ENCODE measurements at places on chromosomes 11 and 22. TPM values are rescaled to one million over a fixed set of nuclear protein-coding genes. Genes with fewer than 3 reads are reported as not detected.

DNA sequence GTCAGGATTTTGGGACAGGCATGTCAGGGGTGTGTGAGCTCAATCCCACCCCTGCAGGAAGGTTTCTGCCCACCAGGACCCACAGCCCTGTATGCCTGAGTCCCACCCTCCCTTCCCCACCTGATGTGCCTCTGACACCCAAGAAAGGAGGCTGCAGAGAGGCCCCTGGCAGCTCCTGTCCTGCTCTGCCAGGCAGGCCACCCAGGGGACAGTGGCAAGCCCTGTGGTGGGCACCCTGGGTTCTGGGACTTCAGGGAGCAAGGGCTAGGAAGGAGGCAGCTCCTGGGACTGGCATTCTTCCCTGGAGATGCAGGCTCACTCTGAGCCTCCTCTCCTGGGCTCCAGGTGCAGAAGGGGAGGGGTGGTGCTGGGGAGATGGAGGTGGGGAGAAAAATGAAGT lies 234.5 kb upstream of the B3GAT1 start:
- DNase-seq = no peak

DNA sequence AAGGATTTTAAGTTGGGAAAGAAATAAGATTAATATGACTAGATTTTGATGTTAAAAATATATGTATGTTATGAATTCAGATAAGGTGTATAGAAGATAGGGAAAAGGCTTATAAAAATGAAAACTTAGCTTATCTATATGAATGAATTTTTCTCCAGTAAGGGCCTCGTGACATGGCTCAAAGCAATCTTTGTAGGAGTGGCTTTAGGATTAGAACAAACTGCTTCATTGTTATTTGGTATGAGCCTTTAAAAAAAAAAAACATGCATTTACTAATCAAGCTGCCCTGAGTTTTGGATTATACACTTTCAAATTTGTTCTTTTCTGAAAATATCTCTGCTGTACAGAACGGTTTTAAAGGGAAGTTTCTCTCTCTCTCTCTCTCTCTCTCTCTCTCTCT lies 905.9 kb downstream of the OPCML start:
- DNase-seq = no peak

DNA sequence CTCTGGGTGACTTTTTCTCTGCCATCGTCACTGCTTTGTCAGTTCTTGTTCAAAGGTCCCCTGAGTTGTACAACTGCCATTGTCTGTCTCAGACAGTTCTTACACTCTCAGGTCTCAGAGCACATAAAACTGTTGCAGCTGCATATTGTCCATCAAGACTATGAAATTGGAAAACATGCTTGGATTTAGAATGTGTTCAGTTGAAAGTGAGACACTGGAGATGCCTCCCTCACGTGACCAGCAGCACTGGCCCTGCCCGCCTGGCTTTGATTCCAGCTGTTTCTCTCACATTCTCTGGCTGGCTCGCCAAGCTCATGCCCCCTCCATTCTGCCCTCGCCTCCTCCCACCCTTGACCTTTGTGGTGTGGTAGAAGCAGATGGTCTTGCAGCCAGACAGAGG lies 244.2 kb downstream of the NTM start:
- no peak for DNase-seq

GRCh38 chr22:41968601-41969000 lies 642 bp upstream of the SEPTIN3 start:
- peak; percentile 42 for DNase-seq

- DNase-seq = no peak
Measured at GRCh38 chr11:67632175-67632981, 2.6 kb upstream of the NUDT8 start.

DNA sequence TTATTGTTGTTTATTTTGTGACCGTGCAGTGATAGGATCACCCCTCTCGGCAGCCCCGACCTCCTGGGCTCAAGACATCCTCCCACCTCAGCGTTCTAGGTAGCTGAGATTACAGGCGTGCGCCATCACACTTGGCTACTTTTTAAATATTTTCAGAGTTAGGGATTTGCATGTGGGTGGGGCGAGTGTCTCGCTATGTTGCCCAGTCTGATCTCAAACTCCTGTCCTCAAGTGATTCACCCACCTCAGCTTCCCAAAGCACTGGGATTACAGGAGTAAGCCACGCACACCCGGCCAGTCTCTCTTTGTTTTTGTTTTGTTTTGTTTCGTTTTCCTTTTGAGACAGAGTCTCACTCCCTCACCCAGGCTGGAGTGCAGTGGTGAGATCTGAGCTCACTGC lies 1.2 kb upstream of the INTS5 start:
- no peak for DNase-seq

Gene OTOG
- not detected for total RNA-seq

Gene PDGFB
- not detected for total RNA-seq

Gene PGA4
- not detected for total RNA-seq

Gene LMO2
- not detected for total RNA-seq
